ENCODE measurements at places on chromosomes 6 and 20.

- no peak for DNase-seq
These were observed 74.0 kb downstream of the HAO1 start for GRCh38 chr20:7866285-7866684.

- no peak for DNase-seq
These were observed 842.0 kb upstream of the FLRT3 start for GRCh38 chr20:15179381-15179780.

DNA sequence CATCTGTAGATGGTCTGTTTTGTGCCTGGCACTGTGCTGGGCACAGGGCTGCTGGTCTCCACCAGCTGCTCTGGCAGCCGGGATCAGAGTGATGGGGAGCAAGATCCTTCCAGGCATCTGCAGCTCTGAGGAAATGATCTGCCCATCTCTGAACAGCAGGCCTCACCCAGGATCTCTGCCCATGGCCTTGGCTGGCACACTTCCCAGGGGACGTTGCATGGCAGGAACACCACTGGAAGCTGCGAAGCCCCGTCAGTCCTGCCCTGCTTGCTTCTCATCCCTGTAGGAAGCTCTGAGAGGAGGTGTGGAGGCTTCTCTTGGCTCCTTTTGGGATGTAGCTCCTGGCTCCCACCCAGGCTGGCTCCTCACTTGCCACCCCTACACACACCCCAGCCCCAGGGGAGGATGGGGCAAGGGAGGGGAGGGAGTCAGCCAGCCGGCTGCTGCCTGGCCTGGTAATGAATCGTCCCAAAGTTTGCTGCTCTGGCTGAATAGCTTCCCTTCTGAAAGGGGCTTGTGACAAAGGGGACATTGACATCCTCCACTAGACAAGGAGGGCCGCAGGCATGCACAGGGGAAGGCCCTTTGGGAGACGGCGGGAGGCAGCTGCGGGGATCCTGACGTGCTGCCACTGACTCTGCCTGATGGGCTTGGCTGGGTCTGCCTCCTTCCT is 108.9 kb downstream of the VEGFA start:
- DNase-seq = no peak

GRCh38 chr20:62805155-62805710 is 598 bp downstream of the OGFR start:
- DNase-seq = peak; percentile 24

GRCh38 chr20:23235173-23236027 is 115.2 kb upstream of the NXT1 start:
- DNase-seq = peak; percentile 62

- no peak for DNase-seq
These were observed 294.8 kb downstream of the CDC5L start for GRCh38 chr6:44682280-44682679.

- DNase-seq = no peak
These were observed 49.1 kb downstream of the MAP7 start for GRCh38 chr6:136501096-136501495.

GRCh38 chr6:158686311-158686710 is 36.5 kb downstream of the SYTL3 start:
- no peak for DNase-seq

DNA sequence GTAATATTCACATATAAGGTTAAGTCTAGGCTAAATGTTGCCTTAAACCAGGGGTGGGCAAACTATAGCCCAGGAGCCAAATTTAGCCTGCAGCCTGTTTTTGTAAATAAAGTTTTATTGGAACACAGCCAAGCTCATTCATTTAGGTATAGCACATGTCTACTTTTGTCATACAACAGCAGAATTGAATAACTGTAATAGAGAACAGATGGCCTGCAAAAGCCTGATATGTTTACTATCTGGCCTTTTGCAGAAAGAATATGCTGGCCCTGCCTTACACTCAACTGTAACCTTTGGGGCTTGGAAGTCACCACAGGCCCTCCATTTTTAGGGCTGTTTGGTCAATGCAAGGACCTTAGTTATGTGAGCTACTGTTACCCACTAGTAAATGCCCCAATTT is 17.7 kb upstream of the BCLAF1 start:
- DNase-seq = no peak

DNA sequence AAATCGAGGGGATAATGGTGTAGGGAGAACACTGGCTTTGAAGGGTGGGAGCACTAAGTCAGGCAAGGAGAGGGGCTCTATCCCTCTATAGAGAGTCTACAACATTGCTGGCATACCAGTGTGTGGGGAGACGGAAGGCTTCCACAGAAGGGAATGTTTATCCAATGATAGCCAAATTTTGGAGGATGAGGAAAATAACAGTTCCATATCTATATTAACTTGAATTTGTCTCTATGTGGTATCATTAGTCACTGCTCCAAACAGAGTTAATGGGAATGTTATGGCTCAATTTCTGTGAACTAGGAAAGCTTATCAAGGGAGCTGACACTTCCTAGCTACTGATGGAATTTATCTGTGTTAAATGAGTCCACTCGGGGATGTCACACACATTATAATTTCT is 208.9 kb upstream of the PHACTR1 start:
- DNase-seq = no peak

DNA sequence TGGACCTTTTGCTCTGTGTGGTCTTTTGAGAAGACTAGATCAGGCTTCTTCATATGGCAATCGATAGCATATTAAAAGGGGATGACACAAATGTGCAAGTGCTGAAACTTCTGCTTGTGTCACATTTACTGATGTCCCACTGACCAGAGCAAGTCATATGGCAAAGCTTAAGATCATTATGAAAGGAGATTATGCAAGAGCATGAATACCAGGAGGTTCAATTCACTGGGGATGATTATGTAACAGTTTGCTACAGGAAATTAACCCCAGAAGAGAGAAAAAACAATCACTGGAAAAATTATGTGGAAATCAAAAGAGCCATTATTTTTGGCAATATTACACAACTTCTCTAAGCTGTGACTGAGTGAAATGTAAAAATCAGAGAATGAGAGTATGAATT is 13.7 kb upstream of the PRDM13 start:
- no peak for DNase-seq

DNA sequence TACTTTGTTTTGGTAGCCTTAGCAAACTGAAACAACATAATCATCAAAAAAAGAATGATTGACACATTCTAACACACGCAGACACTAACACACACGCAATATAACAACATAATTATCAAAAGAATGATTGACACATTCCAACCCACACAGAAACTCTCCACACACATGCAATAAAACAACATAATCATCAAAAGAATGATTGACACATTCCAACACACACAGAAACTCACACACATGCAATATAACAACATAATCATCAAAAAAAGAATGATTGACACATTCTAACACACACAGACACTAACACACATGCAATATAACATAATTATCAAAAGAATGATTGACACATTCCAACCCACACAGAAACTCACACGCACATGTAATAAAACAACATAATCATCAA is 172.4 kb downstream of the THBS2 start:
- DNase-seq = no peak

- no peak for DNase-seq
These were observed 5.0 kb upstream of the GDF5 start for GRCh38 chr20:35443003-35443402.

GRCh38 chr6:143059663-143060353 is 881 bp upstream of the AIG1 start:
- DNase-seq = peak; percentile 73

DNA sequence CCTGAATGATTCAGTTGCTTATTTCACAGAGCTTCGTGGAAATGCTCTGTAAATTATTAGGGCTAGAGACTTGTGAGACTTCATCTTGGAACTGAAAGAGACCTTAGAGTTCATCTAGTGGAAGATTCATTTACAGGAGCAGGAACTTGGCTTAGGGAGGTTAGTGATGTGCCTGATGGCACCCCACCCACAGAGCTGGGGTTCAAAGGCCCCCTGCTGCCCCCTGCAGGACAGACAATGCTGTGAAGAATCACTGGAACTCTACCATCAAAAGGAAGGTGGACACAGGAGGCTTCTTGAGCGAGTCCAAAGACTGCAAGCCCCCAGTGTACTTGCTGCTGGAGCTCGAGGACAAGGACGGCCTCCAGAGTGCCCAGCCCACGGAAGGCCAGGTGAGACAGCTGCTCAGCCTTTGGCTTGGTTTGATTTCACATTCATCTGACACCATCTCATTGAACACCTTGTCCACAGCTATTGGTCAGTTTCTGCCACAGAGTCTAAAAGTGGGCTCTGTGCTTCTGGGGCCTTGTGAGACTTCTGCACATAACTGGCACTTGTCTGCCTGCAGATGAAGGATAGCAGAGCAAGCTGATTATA is 25.1 kb downstream of the MYBL2 start:
- peak; percentile 63 for DNase-seq

DNA sequence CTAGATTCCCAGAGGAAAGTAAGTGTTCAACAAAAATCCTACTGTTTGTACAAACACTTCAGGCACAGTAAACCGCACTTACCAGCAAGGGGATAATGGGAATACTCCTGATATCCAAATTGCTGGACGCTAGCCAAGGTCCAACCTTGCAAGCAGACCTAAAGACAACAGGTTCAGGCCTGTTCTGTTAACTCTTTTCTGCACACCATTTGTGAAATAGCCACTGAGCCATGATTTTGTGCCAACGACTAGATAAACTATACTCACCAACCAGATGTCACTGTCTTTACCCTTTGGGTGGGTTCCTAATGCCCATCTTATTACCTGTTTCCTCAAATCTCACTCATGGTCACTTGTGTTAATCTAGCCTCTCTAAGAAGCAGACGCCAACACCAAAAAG is 43.5 kb downstream of the GOPC start:
- no peak for DNase-seq

- DNase-seq = no peak
These were observed 286.4 kb downstream of the HACE1 start for GRCh38 chr6:104573350-104573749.

DNA sequence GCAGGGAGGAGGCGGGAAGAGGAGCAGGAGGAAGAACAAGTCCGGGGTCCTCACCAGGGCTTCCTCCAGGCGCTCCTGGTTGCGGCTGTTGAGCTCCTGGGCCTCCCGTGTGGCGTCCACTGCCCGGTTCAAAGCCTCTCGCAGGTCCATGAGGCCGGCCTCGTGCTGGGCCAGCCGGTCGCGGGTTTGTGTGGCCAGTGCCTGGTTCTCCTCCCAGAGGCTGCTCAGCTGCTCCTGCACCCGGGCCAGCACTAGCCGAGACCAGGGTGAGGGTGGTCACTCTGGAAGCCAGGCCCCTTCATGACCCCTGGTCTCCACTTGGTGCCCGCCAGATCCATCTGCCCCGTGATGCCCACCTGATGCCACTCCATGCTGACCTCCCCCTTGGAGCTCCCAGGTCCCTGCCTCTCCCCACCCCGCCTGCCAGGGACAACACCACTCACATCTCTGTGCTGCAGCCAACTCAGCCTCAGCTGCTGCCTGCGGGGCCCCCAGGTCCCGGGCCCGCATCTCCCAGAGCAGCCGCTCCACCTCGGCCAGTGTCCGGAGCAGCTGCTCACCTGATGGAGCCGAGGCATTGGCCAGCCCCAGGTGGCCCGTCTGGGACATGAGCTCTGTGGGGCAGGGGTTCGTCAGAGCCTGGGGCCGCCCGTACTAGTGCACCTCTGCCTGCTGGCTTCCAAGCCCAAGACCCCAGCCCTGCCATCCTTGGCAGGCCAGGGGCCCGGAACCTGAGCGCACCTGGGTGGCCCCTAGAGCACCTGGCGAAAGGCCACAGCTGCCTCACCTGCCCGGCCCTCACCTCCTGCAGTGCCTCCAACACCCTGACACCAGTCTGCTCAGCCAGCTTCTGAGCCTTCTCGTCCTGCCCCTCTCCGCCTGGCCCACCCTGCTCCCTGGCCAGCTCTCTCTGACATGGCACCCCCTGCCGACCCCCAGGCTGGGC is 15.9 kb downstream of the ADRM1 start:
- no peak for DNase-seq

DNA sequence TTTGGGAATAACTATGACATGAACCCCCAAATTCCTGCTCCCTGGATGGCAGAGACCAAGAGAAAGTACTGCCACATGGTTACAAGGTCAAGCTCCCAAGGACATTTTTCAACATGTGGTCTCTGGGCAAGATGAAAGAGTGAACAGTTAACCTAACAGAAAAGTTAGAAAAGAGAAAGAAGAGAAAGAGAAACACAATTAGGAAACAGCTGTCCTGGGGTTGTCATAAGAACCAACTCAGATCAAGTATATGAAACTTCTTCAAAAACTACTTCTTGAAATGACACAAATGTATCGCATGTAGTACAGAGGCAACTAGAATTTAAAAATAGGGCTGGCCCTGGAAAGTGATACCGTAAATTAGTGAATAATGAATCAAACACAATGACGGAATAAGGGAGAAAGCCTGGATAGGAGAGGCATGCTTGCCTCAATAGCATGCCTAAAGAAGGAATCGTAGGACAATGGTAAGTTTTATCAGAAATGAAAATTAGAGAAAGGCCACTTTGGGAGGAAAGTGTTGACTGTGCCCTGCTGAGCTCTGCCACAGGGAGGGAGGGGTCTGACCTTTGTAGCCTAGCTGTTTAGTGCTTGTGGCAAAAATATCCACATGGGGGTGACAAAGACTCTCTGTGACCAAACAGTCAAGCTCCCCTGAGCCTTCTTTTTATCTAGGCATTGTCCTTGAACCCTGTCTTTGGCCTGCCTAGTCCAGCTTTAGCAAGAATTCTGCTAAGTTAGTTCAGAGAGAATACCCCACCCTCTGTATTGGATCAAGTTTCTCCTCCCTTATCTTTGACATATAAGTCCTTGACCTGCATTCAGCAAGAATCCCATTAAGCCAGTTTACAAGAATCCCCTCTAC is 4.3 kb upstream of the DCBLD1 start:
- peak; percentile 34 for DNase-seq

DNA sequence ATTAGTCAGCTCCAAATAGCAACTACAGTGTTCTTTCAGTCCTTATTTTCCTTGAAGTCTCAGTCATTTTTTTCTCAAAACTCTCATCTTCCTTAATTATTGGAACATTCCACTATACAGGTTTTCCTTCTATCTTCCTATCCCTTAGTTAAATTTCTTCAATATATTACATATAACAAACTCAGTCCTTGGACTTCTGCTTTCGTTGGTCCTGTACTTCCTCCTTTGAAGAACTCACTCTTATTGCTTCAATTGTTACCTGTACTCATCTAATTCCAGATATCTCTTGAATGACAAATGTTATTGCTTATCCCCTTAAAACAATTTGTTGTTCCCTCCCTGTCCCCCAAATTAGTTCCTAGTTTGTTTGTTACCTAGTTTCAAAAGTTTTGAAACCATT is 67.7 kb upstream of the NOTCH4 start:
- no peak for DNase-seq

- DNase-seq = no peak
These were observed 14.4 kb downstream of the ATXN1 start for GRCh38 chr6:16746812-16747211.

- no peak for DNase-seq
These were observed 79.7 kb downstream of the MMS22L start for GRCh38 chr6:97203343-97203742.

- no peak for DNase-seq
These were observed 38.0 kb downstream of the HLA-G start for GRCh38 chr6:29865631-29866030.

- no peak for DNase-seq
These were observed 348.1 kb upstream of the CITED2 start for GRCh38 chr6:139722530-139722929.

- no peak for DNase-seq
These were observed 228.0 kb upstream of the TAB2 start for GRCh38 chr6:149089510-149089909.
